Tibial artery (tissue), 4 donors: ENCODE measurements at places on chromosomes 12 and 14.

GRCh38 chr14:54975856-54976255 is 51.0 kb downstream of the WDHD1 start:
- no peak for DNase-seq

GRCh38 chr12:24173067-24173466 is 223.6 kb upstream of the SOX5 start:
- no peak for DNase-seq

DNA sequence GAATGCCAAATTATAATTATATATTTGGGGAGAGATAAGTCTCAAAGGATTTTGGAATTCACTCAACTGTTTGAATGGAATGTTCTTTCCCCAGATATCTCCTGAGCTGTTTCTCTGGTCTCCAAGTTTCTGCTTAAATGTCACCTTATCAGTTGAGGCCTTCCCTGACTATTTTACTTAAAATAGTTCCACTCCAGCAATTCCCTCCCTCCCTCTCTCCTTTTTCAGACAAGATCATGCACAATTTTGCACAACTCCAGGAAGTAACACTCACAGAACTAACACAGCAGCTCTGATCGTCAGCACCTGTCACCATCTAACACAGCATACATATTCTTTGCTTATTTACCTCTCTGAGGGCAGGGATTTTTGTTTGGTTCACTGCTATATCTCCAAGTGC is 12.5 kb downstream of the BTG1 start:
- DNase-seq, result no peak

DNA sequence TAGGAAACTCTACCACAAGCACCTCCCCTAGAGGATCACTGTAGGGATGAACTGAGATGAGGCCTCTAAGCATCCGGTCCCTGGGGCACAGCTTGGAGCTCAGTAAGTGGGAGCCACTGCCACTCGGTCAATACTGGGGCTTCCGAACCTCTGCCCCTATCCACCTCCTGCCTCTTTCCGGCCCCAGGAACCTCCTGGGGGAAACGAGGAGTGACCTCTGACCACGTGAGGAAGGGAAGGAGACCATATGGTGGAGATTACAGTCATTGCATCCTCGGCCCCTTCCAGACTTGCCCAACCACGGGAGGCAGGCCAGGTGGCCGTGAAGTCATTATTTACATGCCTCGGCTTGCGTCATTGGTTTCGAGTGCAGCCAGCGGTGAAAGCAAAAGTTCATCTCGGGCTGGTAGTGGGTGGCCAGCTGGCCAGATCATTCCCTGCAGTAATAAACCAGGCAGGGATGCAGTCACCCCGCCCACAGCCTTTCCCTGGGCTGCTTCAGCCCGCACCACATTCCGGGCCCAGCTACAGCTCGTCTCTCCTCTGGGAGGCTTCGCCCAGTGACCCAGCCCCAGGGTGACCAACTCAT is 65.4 kb downstream of the C14orf132 start:
- peak; percentile 90 for DNase-seq

DNA sequence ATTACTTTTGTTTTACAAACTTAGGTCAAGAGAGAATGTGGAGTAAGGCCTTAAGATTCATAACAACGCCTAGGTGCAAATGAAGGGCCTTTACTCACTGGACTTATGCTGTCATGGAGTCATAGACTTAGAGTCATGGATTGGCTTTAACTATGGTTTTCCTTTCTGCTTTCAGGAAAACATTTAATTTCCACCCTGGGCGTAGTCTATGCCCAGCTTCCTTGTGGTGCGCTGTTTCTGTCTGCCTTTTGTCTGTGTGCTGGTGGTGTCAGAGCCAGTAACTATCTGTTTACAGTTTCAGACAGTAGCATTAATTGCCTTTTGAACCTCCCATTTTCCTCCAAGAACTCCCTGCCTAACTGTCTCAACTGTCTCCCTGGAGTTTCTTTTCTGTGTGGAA is 31.8 kb upstream of the COX6A1 start:
- no peak for DNase-seq

- peak; percentile 83 for DNase-seq
Observed at GRCh38 chr12:753611-754472, 1.5 kb downstream of the WNK1 start.

- no peak for DNase-seq
Observed at GRCh38 chr14:104232070-104232484, 93.7 kb downstream of the KIF26A start.
